CD4-positive, alpha-beta T cell treated with Interleukin-15 for 1 hour (primary cell): ENCODE measurements at places on chromosomes 16 and 17.
A peak's percentile ranks its signal among the peaks of the same experiment; 100 is the strongest.

- no peak for DNase-seq
Observed at GRCh38 chr17:54307351-54307750, 484.6 kb downstream of the KIF2B start.

DNA sequence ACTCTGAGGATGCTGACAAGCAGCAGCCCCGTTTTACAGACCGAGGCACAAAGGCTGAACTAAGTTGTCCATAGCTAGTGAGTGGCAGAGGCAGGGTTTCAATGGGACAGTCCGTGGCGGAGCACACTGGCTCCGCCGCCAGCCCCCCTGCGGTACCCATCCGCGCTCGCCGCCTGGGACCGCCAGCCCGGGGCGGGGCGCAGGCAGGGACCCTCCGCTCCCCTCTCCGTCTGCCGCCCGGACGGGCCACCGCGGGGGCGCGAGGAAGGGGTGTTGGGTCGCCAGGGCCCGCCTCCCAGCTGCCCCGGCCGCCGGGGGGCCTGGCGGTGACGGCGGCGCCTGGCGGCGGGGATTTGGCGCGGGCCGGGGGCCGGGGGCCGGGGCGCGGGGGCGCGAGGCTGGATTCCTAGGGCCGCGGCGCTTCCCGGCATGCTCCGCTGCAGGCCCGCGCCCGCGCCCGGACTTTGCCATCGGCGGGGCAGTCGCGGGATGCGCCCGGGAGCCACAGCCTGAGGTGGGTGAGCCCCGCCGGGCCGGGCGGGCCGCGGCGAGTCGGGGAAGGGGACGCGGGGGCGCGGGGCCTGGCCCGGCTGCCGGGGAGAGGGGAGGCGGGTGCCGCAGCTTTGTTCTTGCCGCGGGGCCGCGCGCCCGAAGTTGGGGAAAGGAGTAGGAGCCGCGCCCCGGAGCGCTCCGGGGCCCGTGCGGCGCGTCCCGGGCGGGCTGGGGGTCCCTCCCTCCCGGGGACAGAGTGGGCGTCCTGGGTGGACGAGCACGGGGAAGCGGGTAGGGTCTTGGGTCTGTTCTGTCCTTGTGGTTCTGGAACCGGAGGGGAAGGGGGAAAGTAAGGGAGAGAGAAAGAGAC lies at the start of gene TMEM98:
Gene TMEM98 (plus strand): TSS at position 430 of the 862 bp plus-strand sequence. CDS start 3,376 bp downstream, outside the sequence.
- DNase-seq = no peak

DNA sequence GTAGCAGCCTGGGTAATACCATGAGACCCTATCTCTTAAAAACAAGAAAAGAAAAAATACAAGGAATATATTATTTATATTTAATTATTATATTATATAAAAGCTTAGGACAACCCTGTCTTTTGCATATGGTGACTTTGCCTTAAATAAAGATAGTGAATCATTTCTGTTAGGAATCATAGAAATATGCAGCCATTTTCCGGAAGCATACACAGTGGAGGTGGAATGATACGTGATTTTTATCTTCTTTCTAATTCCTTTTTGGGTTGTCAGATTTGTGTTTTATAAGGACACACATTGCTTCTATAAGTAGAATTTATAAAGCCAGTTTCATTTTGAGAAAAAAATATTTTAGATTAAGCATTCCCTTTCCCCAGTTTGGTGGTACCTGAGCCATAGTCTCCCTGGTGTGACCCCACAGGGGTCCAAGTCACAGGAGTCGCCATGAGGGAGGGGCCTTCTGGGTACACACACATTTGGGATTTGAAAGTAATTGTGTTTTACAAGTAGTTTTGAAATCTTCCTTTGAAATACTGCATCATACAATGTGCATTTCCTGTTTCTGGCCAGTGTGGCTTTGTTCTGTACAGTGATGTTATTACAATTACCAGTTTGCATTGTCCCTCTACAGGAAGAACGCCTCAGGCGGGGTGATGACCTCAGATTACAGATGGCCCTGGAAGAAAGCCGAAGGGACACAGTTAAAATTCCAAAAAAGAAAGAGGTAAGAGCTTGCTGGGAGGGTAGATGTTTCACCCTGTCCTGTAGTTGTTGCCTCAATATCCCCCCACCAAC lies 50.9 kb downstream of the B9D1 start:
- DNase-seq = no peak

GRCh38 chr16:2720719-2721633 lies 952 bp upstream of the PRSS27 start:
- DNase-seq = peak; percentile 89

DNA sequence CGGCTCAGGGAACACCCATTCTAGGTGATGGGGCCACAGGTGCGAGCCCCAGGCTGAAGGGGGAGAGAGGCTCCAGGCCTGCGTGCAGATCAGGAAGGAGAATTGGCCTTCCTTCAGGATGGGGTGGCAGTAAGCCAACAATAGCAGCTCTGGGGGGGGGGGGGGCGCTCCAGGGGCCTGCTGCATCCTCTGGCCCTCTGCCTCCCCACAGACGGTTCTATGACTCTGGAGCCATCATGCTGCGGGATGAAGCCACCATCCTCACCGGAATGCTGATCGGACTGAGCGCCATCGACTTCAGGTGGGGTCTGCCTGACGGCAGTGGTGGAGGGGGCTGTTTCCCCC lies 6.1 kb downstream of the RUNDC3A start:
- DNase-seq = no peak

GRCh38 chr17:74840989-74841666 lies 18.6 kb downstream of the GRIN2C start:
- peak; percentile 24 for DNase-seq

DNA sequence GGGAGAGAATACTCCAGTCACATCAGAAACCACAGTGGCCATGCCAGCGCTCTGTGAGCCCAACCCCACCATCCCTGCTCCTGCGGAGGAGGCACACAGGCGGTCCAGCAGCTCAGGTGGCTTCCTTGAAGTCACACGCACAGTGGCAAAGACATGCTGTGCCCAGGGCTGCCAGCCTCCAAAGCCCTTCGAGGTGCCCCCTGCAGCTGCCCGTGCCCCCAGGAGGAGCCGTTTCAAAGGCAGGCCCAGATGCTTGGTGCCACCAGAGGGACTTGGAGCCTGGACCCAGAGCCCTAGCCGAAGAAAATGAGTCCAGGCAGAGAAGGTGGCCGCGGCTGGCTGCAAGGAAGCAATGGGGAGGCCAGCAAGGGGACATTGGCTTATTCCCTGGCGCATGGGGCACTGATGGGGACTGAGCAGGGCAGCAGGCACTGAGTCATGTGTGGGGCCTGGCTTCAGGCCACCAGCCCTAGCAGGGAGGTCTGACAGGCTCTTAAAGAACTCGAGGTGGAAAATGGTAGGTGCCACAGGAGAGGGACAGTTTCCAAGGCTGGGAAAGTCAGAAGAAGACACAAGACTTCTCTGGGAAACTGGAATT lies 17.2 kb upstream of the CACNG1 start:
- DNase-seq = no peak

DNA sequence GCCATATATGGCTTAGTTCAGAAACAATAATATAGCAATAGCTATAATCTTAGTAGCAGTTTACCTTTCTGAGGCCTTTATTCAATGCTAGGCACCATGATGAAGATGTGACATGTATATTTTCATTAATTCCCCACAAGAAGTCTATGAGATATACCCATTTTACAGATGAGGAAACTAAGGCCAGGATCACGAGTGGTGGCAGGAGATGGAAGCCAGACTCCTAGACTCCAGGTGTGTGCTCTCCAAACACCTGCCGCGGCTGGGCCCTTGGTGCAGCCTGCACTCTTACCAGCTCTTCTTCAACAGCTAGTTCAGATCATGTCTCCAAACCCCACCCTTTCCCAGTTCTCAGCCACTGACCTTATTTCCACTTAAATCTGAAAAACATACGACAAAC lies 15.2 kb downstream of the NXPH3 start:
- no peak for DNase-seq

DNA sequence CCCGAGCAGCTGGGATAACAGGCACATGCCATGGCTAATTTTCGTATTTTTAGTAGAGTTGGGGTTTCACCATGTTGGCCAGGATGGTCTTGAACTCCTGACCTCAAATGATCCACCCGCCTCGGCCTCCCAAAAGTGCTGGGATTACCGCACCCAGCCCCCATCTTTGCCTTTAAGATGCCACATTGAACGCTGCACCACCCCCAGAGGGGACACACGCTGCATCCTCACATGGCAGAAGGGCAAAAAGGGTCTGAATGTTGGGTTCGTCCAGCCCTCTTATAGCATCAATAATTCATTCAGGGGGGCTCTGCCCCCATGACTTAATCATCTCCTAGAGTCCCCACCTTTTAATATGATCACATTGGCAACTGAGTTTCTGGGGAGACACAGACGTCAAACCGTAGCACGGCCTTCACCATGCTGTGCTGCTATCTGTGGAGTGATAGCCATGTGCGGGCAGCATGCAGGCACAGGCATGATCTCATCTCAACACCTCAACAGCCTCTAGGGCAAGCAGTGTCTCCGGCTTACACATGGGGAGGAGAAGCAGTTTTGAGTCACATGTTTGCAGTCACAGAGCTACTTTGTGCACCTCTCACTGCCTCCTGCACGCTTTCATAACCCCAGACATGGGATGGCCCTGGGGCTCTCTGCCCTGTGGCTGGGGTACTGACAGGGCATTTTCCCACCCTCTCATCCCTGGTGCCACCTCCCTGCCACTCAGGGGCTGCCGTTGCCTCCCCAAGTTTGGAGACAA lies 30.0 kb downstream of the IL21R start:
- no peak for DNase-seq

DNA sequence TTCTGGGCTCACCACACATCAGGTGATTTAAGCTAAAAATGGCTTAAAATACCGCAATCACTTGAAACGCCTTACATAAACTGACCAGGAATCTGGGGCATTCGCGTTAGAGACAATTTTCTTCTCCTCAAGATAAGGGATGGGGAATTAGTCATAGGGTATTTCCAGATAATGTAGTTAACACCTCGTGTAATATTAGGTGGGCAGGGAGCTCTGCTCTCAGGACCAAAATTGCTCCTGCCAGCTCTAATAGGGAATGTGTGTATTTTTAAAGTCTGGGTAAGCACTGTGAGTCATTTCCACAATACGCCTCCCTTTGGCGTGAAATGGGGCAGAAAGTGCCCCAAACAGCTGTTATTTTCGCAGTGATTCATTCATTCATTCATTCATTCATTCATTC lies 408.6 kb downstream of the MAF start:
- DNase-seq = no peak

- no peak for DNase-seq
Observed at GRCh38 chr17:52674686-52675085, 516.2 kb upstream of the CA10 start.

DNA sequence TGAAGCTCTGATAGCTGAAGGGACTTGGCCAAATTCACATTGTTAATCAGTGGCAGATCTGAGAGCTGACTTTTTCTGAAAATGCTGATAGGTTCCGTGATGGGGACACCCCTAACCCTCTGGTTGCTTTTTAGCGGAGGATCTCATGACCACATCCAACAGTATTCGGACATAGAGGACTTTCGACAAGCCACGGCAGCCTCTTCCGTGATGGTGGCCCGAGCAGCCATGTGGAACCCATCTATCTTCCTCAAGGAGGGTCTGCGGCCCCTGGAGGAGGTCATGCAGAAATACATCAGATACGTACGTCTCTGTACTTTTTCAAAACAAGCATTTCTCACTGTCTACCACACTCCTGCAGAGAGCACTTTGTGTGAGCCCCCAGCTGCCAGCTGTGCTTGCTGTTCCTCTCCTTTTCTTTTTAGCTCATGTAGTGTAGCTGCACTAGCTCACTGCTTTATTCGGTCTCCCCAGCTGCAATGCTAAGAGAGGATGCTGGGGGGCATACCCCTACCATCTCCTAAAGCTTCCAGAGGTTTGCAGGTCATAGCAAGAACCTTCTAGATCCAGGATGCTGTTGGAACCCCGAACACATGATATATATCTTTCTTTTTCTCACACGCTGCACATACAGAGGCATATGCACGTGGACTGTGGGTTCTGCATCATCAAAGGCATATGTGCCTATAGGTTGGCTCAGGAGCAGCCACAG lies 14.2 kb upstream of the NFATC3 start:
- DNase-seq = no peak
